GM19239 (cell line): ENCODE measurements at places on chromosomes 6 and 20.

GRCh38 chr20:3935295-3935955 is 46.2 kb downstream of the PANK2 start:
- DNase-seq, result no peak

- peak; percentile 40 for DNase-seq
Measured at GRCh38 chr6:32439602-32440214, at the start of gene HLA-DRA. Gene HLA-DRA (plus strand): TSS chr6:32439887. CDS start chr6:32439951, 64 bp downstream.

GRCh38 chr20:44422083-44422482 is 53.6 kb upstream of the TTPAL start:
- DNase-seq, result no peak

DNA sequence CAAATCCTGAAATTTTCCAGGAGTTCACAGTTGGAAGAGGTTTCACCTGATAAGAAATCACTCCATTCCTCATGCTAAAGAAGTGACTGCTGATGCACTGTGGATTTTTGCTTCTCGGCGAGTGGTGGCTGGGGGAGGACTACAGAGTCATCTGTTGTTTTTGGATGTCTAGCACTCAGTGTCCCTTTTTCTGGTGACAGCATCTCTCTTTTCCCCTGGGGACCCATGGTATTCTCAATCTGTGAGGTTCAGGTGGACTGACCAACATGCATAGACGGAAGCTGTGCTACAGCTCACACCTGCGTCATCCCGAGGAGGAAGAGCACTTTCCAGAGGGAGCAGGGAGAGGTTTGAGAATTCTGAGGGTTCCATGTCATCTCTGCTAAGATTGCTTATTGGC is 42.7 kb upstream of the ZNF831 start:
- no peak for DNase-seq

DNA sequence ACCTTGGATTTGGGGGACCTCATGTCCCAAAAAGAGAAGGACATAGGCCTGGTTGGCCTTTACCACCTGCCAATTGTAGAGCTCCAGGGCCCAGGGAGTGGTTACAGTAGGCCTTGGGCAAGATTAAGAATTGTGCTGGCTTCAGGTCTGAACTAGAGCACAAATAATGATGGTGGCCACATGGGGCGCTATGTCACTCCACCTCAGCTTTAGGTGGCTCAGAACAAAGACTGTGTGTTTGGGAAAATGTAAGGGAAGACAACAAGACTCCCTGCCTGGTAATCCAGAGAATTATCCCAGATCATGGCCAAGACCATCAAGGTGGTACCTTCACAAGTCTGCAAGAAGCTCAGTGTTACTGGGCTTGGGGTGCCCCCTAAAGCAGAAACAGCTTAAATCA is 224.9 kb upstream of the OPRM1 start:
- no peak for DNase-seq

DNA sequence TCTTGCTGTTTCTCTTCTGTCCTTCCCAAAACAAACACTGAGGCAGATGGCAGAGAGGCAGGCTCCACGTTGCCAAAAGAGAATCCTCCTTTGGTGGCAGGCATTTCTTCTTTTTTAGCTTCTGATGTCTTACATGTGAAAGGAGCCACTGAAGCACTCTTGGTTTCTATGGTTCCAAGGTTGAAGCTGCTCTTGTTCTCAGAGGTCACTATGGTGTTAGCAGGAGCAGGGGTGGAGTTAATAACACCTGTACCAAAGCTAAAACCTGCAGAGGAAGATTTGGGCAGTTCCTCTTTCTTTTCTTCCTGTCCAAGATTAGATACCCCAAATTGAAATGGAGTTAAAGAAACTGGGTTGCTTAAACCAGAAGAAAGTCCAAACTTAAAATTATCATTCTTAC is 28.8 kb downstream of the FAM8A1 start:
- peak; percentile 4 for DNase-seq

GRCh38 chr6:156910011-156910334 is 132.8 kb downstream of the ARID1B start:
- no peak for DNase-seq

- no peak for DNase-seq
Measured at GRCh38 chr6:21045135-21045700, 511.0 kb downstream of the CDKAL1 start.

DNA sequence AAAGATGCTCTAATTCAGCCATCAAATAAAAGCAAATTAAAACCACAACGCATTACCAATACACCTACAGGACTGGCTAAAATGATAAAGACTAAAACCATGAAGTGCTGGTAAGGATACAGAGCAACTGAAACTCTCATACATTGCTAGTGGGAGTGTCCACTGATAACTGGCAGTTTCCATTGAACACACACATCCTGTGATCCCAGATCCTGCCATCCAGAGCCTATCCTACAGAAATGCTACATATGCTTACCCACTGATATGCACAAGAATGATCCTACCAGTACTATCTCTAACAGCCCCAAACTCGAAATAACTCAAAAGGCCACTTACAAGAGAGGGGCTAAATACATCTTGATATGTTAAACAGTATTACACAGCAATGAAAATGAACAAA is 81.0 kb downstream of the FYN start:
- DNase-seq, result no peak

- no peak for DNase-seq
Measured at GRCh38 chr20:61875221-61875885, 190.3 kb downstream of the TAF4 start.

GRCh38 chr6:117338567-117338966 is 73.2 kb downstream of the VGLL2 start:
- no peak for DNase-seq

- peak; percentile 94 for DNase-seq
Measured at GRCh38 chr20:63626424-63627128, at the start of gene GMEB2. Gene GMEB2 (minus strand): TSS chr20:63627101. CDS start chr20:63619397, 7,704 bp downstream.

DNA sequence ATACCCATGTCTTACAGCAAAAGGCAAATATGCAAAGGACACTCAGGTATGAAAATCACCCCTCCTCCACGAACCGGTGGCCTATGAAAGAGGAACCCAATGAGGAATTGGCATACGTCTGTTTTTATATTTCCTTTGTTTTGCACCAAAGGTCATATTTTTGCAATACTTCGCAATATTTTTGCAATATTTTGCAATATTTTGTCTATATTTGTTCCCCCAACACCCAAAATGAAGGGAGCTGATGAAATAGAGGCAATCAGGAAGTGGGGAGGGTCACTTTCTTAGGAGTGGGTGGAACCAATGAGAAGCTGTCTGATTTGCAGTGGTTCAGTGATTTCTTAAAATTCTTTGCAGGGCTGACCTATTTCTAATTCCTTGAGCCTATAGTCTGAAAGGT is 296.8 kb upstream of the TSHZ2 start:
- DNase-seq, result no peak

DNA sequence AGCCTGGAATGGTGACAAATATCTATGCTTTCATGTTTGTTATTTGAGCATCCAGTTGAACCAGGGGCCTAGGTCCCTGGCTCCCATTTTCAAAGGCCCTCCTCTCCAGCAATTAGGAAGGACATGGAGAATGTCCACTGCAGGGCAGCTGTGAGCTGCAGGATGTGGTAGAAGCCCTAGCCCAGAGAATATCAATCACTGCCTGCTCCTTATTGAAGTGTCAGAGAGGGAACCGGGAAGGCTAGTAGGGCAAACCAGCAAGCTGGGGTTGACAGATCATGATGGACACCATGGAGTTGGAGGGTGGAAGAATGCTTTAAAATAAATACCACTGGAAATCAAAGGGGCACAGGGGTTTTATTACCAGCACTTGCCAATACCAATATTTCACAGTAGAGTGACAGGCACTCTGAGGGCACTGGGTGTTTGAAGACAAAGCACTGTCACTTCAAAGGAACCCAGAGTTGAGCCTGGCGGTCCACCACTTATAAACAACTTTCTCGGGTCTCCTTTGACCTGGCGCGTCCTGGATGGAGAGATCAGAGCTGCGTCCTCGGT is 47.7 kb downstream of the ZNF831 start:
- no peak for DNase-seq

DNA sequence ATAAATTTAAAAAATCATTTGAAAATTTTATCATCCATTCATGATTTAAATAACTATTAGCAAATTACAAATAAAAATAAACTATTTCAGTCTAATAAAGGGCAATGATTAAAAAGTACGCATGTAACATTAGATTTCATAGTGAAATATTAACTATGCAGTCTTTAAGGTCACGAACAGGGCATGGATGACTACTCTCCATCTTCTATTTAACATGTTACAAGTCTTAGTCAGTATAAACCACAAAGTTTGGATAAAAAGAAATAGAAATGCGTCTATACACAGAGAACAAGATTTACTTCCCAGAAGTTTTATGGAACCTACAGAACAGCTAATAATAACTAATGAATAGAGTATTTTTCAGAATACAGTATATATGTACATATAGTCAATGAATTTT is 1016.0 kb downstream of the EYS start:
- no peak for DNase-seq

DNA sequence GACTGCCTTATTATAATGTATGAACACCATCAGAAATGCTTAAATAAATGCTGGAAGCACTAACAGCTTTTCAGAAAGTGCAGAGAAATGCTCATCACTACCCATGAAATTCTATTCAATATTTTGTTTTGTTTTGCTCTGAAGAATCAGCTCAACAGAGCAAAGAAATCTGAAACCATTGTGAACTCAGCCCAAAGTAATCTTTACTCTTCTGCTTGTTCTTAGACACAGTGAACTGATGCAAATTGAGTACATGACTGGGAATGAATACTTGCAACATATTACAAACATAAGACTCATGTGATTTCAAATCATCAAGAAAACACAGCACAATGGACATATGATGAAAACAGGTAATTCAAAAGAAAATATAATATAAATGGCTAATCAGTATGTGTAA is 404.6 kb upstream of the OPRM1 start:
- DNase-seq, result no peak

DNA sequence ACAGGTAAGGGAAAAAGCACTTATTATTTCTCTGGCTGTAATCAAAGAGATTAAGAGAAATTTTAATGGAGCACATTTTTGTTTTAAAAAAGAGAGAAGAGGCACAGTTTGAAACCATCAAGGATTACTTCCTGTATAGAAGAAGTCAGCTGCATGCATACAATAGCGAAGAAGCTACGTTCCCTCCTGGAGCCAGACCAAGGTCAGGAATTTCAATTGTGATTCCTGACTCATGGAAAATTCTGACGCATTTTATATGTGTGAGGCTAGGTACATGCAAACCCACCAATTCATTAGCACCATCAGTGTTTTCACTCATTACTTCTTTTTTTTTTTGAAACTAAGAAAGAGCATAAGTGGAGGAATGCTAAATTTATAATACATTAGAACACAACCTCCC is 232.7 kb upstream of the SGK1 start:
- DNase-seq, result no peak

DNA sequence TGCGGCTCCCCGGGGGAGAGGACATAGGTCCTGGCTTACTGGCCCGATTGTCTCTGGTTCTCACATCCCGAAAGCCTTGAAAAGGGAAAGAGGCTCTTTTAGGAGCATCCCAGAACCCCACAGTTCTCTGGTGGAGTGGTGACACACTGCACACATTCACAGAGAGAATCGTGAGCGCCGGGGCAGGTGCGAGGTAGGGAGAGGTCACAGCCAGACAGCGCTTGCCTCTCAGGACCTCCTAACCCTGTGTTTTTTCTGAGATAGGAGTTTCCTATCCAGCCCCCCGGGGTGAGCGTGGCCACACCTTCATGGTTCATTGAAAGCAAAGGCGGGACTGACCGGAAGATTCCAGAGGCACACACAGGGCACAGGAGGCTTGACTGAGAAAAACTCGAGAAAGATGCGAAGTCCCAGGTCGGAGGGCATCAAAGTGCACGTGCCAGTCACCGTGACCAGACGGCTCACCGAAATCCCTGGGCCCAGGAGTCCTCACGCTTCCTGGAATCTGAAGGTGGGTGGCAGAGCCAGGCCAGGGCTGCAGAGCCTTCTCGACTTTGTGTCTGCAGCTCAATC is 46.5 kb upstream of the FRMD1 start:
- DNase-seq, result no peak

- DNase-seq, result no peak
Measured at GRCh38 chr20:59165396-59165795, 1.8 kb downstream of the ZNF831 start.

DNA sequence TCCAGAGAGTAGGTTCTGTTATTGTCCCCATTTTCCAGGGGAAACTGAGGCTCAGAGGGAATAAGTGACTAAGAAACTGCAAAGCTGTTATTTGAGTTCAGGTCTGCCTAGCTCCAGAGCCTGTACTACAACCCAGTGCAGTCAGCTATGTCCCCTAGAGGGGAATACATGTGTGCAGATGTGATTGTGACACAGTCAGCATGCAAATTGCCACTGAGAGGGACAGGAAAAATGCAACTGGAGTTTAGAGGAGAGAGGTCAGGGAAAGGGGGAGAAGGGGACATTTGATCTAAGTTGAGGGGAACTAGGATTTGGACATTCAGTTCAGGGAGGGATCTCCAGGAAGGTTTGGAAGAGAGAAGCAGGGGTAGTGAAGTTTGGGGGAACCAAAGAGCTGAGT is 38.6 kb upstream of the EPB41L1 start:
- DNase-seq, result no peak

DNA sequence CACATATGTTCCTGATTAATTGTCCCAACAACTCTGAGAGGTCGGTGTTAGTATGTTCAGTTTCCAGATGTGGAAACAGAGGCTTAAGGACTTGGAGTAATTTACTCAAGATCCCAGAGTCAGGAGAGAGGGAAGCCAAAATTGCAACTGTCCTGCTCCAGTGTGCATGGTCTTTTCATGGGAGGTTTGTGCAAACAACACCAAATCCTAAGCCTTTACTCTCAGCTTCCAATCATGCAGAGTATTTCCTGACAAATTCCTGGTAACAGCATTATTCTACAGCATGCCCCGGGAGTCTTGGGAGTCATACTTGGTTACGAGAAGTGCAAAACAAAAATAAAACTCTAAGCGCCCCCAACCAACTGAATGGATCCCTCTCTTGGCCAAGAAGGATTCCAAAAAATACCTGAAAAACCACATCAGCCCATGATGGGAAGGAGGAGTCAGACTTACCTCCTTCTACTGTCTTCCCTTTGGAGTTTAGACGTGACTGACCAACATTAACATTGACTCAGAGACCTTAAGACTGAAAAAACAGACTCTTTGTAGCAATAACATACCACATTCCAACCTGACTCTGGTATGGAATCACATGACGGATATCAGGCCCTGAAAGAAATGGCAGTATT is 30.8 kb upstream of the PPP1R3G start:
- no peak for DNase-seq

DNA sequence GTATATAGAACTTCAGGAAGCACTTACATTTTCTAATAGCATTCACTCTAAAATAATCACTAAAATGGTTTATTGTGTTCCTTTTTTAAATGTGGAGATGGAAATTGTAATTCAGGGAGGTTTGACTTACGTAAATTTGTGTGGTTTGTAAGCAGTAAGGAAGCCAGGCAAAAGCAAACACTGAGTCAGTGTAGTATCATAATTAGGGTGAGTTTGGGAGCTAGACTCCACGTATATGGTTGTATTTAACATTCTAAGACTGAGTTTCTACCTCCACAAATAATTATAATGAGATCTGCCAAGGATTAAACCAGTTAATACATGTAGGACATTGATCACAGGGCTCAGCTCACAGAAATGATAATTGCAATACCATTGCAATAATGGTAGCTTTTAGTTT is 425.5 kb downstream of the CBLN4 start:
- no peak for DNase-seq

- no peak for DNase-seq
Measured at GRCh38 chr6:168132531-168133167, 53.6 kb upstream of the FRMD1 start.

GRCh38 chr6:88856566-88856965 is 106.9 kb downstream of the RNGTT start:
- no peak for DNase-seq

GRCh38 chr6:44480097-44480541 is 92.6 kb downstream of the CDC5L start:
- DNase-seq, result no peak
